Activated T-cell treated with anti-CD3 and anti-CD28 coated beads, Interleukin-2, amount 50 U/mL, for 72 hours (primary cell): ENCODE measurements at places on chromosomes 2 and 18.

- no peak for DNase-seq
Observed at GRCh38 chr18:33831424-33831823, 253.4 kb downstream of the ASXL3 start.

- DNase-seq: no peak
Observed at GRCh38 chr2:221562226-221562625, 9.9 kb downstream of the EPHA4 start.

- no peak for DNase-seq
Observed at GRCh38 chr2:99555404-99555803, 65.6 kb upstream of the REV1 start.

- no peak for DNase-seq
Observed at GRCh38 chr2:210528716-210529115, 27.7 kb upstream of the CPS1 start.

GRCh38 chr2:120472031-120472430, 126.1 kb downstream of the INHBB start:
- no peak for DNase-seq

GRCh38 chr2:2823061-2823753, 492.1 kb upstream of the MYT1L start:
- DNase-seq: no peak

GRCh38 chr2:196601430-196602306, 37.8 kb upstream of the CCDC150 start:
- DNase-seq: no peak

DNA sequence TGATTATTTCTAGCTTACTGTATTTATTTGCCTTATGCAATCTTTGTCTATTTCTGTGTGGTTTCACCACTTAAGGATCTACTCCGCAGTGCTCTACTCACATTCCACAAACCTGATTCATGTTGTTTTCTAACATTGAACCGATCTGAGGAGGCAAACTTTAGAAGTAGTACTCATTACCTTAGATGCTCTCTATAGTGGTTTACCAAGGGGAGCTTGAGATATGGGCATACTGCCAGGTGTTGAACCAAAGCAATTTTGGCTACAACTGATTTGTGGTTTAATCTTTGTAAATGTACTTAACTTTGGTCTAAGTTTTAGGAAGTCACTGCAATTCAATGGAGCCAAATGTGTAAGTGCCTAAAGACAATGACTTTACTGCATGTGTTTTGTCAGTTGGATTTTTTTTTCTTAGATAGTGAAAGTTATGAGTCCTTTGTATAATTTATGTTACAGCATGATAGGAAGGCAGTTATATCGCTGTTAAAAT, 50.1 kb downstream of the MAP2 start:
- DNase-seq: no peak

GRCh38 chr2:218465987-218466633, 47.2 kb downstream of the VIL1 start:
- no peak for DNase-seq

GRCh38 chr2:151789055-151789834, 39.0 kb downstream of the ARL5A start:
- no peak for DNase-seq

DNA sequence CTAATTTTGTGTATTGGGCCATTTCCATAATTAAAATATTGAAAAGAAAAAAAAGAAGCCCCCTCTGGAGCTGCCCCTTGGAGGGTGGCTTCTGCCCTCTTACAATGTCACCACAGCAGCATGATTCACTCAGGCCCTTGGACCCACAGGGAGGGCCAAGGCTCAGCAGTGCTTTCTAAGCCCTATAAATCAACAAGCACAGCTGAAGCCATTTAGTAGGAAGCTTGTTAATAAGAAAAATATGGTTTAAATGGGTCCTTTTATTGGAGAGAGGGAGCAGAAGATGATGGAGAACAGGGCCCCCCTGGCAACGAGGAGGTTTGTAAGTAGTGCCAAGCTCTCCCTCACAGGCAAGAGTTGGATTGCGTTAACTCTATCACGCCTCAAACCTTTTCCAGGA, 107.6 kb upstream of the FZD7 start:
- DNase-seq: no peak

GRCh38 chr2:218849721-218850120, 9.9 kb upstream of the WNT6 start:
- no peak for DNase-seq

DNA sequence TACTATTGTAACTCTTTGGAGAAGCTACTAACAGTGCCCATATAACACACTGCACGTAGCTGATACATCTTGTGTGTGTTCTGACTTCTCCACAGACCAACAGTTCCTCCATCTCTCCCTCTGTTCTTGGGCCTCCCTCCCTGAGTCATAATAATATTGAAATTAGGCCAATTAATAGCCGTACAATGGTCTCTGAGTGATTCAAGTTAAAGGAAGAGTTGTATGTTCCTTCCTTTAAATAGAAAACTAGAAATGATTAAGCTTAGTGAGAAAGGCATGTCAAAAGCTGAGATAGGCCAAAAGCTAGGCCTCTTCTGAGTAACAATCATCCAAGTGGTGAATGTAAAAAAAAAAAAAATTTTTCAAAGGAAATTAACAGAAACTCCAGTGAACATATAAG, 828.4 kb upstream of the CHAC2 start:
- DNase-seq: no peak

- DNase-seq: peak; percentile 2
Observed at GRCh38 chr2:143083636-143084035, 45.6 kb upstream of the ARHGAP15 start.

DNA sequence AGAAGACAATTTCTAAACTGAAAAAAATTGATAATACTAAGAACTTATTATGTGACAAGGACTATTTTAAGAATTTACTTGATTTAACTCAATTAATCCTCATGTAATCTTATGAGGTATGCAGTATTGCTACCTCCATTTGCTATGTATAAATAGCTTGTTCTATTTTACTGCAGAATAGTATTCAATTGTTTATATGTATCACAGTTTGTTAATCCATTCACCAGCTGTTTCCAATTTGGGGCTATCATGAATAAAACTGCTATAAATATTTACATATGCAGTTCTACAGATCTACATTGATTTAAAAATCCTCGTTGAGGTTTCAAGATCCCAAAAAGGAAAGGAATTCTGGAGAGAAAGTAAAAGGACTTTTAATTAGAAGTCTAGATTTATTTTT, 54.8 kb upstream of the DOCK10 start:
- DNase-seq: no peak

- peak; percentile 72 for DNase-seq
Observed at GRCh38 chr2:7744827-7745226, 827.6 kb downstream of the RNF144A start.

- peak; percentile 51 for DNase-seq
Observed at GRCh38 chr2:8693157-8693821, 11.4 kb downstream of the ID2 start.

DNA sequence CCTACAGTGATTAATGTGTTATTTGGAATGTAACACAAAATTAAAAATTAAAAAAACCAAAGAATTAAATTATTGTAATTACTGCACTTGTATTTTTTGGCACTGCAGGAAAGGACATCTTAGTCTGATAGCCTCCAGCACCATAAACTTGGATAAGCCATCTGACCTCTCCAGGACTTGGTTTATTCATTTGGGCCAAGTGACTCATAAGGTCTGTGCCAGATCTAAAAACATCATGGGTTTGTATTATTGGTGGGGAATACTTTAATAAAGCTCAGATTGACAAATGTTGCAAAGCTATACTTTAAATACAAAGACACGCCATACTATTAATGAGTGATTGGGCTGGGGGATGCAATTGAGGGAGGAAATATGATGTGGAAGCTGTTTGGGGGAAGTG, 225.2 kb downstream of the ZNF521 start:
- no peak for DNase-seq

GRCh38 chr2:182642328-182642727, 73.7 kb upstream of the DNAJC10 start:
- peak; percentile 18 for DNase-seq

DNA sequence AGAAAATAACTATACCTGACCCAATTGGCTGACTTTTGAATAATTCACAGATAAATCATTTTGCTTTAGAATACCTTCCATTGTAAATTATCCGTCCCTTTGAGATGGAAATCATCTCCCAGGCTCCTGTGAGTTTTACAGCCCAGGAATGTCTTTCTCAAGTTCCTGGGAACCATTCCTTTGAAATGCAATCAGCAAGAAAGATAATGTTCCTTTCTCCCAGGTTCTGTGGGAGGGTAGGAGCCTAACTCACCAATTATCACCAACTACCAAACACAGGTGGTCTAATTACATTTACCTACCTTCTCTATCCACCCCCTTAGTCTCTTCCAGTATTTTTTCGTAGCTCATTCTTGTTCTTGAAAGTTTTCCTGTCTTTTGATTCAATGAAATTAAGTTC, 1016.0 kb downstream of the SOCS6 start:
- DNase-seq: no peak

- no peak for DNase-seq
Observed at GRCh38 chr2:8642366-8643068, 39.3 kb upstream of the ID2 start.

GRCh38 chr2:173553593-173553992, 198.9 kb downstream of the CDCA7 start:
- no peak for DNase-seq

- no peak for DNase-seq
Observed at GRCh38 chr2:77488141-77488540, 34.0 kb downstream of the LRRTM4 start.

- DNase-seq: no peak
Observed at GRCh38 chr18:21298351-21298750, 56.3 kb downstream of the GREB1L start.
